ENCODE measurements at places on chromosomes 2 and 18.

- DNase-seq: no peak
- H3K36me3 ChIP-seq: no peaks in the 10 kb centered on the region
- no peak overlapping the region for H3K27ac ChIP-seq
- H3K4me1 ChIP-seq: peaks cover 8% of the 10 kb centered on the region
- no peak overlapping the region for H3K4me3 ChIP-seq
These were observed 261.4 kb upstream of the MGAT5 start for GRCh38 chr2:133992454-133992853.

- H3K4me1 ChIP-seq: no peaks in the 10 kb centered on the region
- no peak for DNase-seq
- H3K36me3 ChIP-seq: no peaks in the 10 kb centered on the region
- H3K27ac ChIP-seq: no peak overlapping the region
- no peaks in the 10 kb centered on the region for H3K27me3 ChIP-seq
These were observed 110.1 kb downstream of the POLE4 start for GRCh38 chr2:75068546-75068945.

GRCh38 chr2:239035361-239035814 is 187.5 kb downstream of the TWIST2 start:
- H3K27me3 ChIP-seq: peaks cover 6% of the 10 kb centered on the region
- H3K27ac ChIP-seq: no peak overlapping the region
- no peak for DNase-seq
- no peaks in the 10 kb centered on the region for H3K36me3 ChIP-seq

GRCh38 chr2:232473467-232473890 is 14.2 kb downstream of the ECEL1 start:
- no peak for DNase-seq
- no peaks in the 10 kb centered on the region for H3K4me1 ChIP-seq
- no peaks in the 10 kb centered on the region for H3K36me3 ChIP-seq
- no peak overlapping the region for H3K27ac ChIP-seq
- H3K4me3 ChIP-seq: no peak overlapping the region

All from gastrocnemius medialis (tissue), 4 donors.